Smooth muscle cell of the pulmonary artery (primary cell): ENCODE measurements at places on chromosomes 2 and 18. TPM values are rescaled to one million over a fixed set of nuclear protein-coding genes. Genes with fewer than 3 reads are reported as not detected.

ZFAND2B gene
- 18.1 and 26.0 TPM in 2 replicates for total RNA-seq

MEP1B gene
- 0.07 TPM in 1 of 2 replicates, not detected in the other for total RNA-seq

CCDC150 gene
- total RNA-seq: 3.0 and 3.5 TPM in 2 replicates

CAB39 gene
- total RNA-seq: 69.3 and 78.9 TPM in 2 replicates

D2HGDH gene
- total RNA-seq: 19.2 and 27.4 TPM in 2 replicates

NXPH2 gene
- total RNA-seq: 0.33 and 0.52 TPM in 2 replicates

APOB gene
- under 0.01 TPM in 1 of 2 replicates, not detected in the other for total RNA-seq

LTBP1 gene
- 565 and 1,048 TPM in 2 replicates for total RNA-seq

DNAH7 gene
- 0.46 and 3.1 TPM in 2 replicates for total RNA-seq

BMP10 gene
- total RNA-seq: not detected in 2 replicates

FIGN gene
- 0.99 and 2.7 TPM in 2 replicates for total RNA-seq

MC5R gene
- not detected in 2 replicates for total RNA-seq

IL36RN gene
- total RNA-seq: not detected in 2 replicates

LIMS3 gene
- total RNA-seq: 1.6 and 4.2 TPM in 2 replicates

SPP2 gene
- total RNA-seq: not detected in 2 replicates

DPP10 gene
- not detected in 2 replicates for total RNA-seq

REG3G gene
- total RNA-seq: not detected in 2 replicates

TWIST2 gene
- total RNA-seq: 20.7 and 29.0 TPM in 2 replicates

ZNF2 gene
- total RNA-seq: 10.6 and 11.1 TPM in 2 replicates

MAP3K19 gene
- total RNA-seq: not detected in 2 replicates

SLC5A7 gene
- not detected in 2 replicates for total RNA-seq

LRRC30 gene
- total RNA-seq: not detected in 2 replicates

CYTIP gene
- total RNA-seq: 5.5 and 23.5 TPM in 2 replicates

NT5C1B gene
- not detected in 2 replicates for total RNA-seq

EPC2 gene
- total RNA-seq: 16.9 and 19.2 TPM in 2 replicates

ANKRD36C gene
- 29.8 and 38.2 TPM in 2 replicates for total RNA-seq

PROKR1 gene
- not detected in 2 replicates for total RNA-seq

SNED1 gene
- total RNA-seq: 35.9 and 62.5 TPM in 2 replicates

SPC25 gene
- total RNA-seq: 0.17 and 1.1 TPM in 2 replicates

PRADC1 gene
- 9.8 and 13.1 TPM in 2 replicates for total RNA-seq

SLC4A5 gene
- 0.13 and 0.30 TPM in 2 replicates for total RNA-seq

CHPF gene
- total RNA-seq: 341 and 462 TPM in 2 replicates

SMARCAL1 gene
- 18.0 and 22.2 TPM in 2 replicates for total RNA-seq

CRYBA2 gene
- total RNA-seq: not detected in 2 replicates

RAB12 gene
- 46.3 and 54.7 TPM in 2 replicates for total RNA-seq

ATP8B1 gene
- 73.6 and 109 TPM in 2 replicates for total RNA-seq

HK2 gene
- 113 and 133 TPM in 2 replicates for total RNA-seq

RGPD5 gene
- total RNA-seq: 40.1 and 58.3 TPM in 2 replicates
